Stomach (tissue), 19 donors: ENCODE measurements at places on chromosomes 7 and 10. TPM values are rescaled to one million over a fixed set of nuclear protein-coding genes. Genes with fewer than 3 reads are reported as not detected.

MKX gene
- total RNA-seq = not detected

ACADSB gene
- 3.8 TPM for total RNA-seq

DNAJC30 gene
- 11.3 TPM for total RNA-seq

PNLIPRP1 gene
- total RNA-seq = not detected

EFCAB10 gene
- not detected for total RNA-seq

ZNF804B gene
- total RNA-seq = 0.37 TPM

THSD7A gene
- 2.5 TPM for total RNA-seq
